ENCODE measurements at places on chromosomes 1 and 21.

GRCh38 chr1:12469493-12469892, 148.5 kb downstream of the DHRS3 start:
- DNase-seq, result no peak

DNA sequence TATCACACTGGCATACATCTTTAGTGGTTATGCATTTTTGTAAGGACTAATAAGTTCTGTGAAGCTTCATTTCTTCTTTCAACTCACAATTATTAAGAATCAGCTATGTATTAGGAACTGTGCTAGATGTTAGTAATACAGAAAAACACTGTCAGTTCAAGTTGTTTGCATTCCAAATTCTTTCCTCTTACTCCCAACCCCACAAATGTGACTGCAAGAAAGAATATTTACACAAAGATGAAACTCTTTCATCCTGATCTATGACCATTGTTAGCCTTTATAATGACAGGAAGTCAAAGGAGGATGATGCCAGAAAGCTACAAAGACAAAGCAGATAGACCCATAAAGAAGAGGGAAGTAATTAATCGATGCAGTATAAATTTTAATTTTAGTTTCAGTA, 21.0 kb upstream of the GADD45A start:
- DNase-seq, result no peak

DNA sequence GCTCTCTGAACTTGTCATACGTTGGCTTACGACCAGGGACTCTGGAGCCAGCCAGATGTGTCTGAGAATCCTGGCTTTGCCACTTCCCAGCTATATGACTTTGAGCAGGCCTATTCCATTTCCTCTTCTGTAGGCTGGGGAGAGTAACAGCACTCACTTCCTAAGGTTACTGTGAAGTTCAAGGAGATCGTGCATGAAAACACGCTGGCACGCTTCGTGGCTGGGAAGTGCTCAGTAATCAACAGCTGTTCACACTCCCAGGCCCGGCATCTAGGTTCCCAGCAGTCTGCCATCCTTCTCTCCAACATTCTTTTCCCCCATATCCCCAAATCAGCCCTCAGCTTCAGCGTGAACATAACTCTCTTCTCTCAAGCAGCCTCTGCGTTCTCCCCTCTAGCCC, 2.0 kb downstream of the ASCL5 start:
- no peak for DNase-seq

DNA sequence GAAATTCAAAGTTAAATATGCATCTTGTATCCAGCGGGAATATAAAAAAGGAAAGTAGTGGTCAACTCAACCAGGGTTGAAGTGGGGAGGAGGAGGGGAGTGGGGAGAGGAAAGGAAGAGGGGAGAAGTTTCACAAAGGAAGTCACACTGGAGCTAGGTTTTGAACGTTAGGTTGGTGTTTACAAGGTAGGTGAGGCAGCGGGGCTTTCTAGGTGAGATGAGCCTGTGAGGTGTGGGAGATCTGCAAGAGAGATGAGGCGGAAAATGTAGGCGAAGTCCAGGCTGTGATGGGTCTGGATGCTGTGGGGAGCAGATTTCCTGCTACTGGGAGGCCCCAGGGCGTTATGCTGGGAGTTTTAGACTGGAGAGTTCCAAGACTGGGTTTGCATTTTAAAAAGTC, 36.1 kb upstream of the IL20 start:
- no peak for DNase-seq

- DNase-seq, result no peak
These were observed 21.7 kb downstream of the UBE2T start for GRCh38 chr1:202320081-202320405.

DNA sequence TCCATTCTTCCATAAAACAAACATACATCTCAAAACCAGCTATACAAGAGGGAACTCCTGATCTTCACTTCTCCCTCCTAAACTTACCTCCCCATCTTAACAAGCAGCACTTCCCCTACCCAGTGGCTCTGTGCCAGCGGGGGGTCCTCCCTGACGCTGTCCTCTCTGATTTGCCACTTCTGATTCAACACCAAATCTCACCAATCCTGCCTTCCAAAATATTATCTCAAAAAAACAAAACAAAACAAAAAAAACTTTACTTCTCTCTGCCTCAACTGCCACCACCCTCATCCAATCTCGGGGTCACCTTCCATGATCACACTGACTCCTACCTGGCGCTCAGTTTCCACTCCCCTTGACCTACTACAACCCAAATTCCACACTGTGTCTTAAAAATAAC, 72.8 kb downstream of the SLC45A1 start:
- DNase-seq, result no peak

GRCh38 chr1:41184446-41184845, 57.7 kb downstream of the SCMH1 start:
- no peak for DNase-seq

GRCh38 chr1:150552128-150552910, 3.1 kb downstream of the ADAMTSL4 start:
- no peak for DNase-seq

DNA sequence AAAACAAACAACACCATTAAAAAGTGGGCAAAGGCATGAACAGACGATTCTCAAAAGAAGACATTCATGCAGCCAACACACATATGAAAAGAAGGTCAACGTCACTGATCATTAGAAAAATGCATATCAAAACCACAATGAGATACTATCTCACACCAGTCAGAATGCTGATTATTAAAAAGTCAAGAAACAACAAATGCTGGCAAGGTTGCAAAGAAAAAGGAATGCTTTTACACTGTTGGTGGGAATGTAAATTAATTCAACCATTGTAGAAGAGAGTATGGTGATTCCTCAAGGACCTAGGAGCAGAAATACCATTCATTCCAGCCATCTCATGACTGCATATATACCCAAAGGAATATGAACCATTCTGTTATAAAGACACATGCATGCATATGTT, 419.6 kb downstream of the NEGR1 start:
- DNase-seq, result no peak

DNA sequence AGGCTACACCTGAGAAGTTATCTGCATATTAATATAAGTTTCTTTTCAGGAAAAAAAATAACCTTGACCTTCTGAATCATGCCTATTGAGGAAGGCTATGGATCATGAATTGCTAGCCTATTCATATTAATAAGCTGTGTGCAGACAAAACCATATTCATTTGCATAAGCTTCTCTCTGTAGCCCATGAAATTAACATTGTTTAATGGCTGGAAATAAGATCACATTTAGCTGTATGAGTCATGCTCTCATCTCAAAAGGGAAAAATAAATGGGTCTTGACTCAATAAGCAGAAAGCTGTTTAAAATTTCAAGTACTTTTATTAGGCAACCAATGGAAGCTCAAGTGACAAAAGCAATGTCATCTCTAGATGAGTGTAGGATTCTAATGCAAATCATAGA, 330.0 kb upstream of the DEPDC1 start:
- no peak for DNase-seq

- no peak for DNase-seq
These were observed 84.7 kb downstream of the SLC35F3 start for GRCh38 chr1:233988963-233989696.

- DNase-seq, result no peak
These were observed 420.8 kb downstream of the NPHP4 start for GRCh38 chr1:5571438-5571837.

GRCh38 chr21:35543746-35544145, 494.6 kb upstream of the RUNX1 start:
- no peak for DNase-seq

DNA sequence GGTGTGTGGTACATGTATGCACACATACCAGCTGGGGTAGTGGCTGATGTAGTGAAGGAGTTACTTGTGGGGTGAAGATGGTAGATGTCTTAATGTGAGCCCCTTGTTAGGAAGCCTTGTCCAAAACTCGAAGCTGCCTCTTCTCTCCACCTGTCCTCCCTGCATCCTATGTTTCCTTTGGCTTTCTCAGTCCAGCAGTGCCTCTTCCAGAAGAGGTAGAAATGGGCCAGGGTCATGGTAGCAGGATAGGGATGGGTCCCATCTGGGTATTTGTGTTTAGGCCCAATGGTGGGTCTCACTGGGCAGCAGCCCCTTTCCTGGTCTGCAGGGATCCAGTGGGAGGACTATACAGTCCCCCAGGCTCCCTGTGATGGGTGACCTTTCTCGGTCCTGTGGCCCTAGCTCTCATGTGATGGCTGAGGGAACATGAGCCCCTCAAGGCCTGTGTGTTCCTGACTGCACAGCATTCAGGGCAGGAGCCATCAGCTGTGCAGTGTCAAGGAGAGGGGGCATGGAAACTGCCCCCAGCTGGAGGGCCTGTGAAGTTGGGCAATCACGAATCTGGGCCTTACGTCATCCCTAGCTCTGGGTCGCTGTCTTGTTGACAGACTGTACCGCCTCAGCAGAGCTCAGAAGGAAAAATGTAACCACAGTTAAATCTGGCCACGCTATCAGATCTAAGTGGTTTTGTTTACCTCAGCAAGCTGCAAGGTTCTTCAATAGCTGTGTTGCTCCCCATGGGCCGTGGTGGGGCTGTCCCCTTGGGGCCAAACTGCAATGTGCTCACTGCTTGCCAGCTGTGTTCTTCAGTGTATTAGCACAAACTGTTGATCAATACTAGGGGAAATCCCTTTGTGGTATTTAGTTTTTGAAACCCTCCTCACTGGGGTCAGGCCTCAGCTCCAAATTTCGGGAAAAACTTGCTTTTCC, 82.7 kb downstream of the NOS1AP start:
- DNase-seq, result no peak

DNA sequence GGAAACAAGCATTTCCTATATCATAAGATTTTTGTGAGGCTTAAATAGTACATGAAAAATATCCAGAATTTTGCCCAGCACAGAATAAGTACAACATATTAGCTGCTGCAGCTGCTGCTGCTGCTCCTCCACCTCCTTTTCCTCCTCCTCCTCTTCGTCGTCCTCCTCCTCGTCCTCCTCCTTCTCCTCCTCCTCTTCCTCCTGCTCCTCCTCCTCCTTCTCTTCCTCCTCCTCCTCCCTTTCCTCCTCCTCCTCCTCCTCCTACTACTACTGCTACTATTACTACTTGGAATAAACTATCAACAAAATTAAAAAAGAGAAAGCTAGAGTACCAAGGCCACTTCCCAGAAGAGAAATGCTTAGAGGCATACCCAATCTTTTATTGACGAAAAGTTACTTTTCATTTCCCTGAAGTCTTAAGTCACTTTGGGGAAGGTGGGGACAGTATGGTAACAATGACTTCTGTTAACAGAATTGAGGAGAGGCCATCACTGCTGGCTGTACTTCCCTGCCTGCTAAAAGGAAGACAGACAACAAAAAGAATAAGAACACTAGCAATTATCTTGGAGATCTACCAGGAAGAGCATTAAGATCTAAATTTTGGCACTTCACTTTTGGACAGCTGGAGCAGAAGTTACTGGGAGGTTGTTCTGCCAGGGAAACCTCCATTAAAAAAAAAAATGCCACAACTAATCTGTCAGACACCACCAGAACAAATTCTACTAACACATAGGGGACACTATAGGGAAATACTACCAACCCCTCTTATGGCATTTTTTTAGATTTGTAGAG, 7.1 kb downstream of the DENND1B start:
- DNase-seq, result no peak

- no peak for DNase-seq
These were observed 21.5 kb downstream of the IER5 start for GRCh38 chr1:181110013-181110412.

- no peak for DNase-seq
These were observed 22.7 kb downstream of the NAV1 start for GRCh38 chr1:201561601-201562000.

DNA sequence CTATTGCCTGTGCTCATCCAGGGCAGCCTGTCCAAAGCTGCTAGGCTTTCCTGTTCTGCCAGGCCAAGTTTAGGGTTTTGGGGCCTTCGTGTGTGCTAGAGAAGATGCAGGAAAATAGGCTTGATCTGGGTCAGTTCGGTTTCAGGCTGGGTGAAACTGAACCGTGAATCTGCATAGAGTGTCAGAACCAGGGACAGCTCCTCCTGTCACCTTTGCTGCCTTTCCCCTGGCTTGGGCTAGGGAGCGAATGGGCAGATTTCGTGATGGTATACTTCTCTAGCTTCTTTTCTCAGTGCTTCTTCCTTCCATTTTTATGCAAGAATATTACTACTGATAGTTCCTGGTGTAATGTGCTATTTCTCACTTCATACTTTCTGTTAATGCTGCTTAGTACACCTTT, 6.0 kb upstream of the AGO1 start:
- no peak for DNase-seq

DNA sequence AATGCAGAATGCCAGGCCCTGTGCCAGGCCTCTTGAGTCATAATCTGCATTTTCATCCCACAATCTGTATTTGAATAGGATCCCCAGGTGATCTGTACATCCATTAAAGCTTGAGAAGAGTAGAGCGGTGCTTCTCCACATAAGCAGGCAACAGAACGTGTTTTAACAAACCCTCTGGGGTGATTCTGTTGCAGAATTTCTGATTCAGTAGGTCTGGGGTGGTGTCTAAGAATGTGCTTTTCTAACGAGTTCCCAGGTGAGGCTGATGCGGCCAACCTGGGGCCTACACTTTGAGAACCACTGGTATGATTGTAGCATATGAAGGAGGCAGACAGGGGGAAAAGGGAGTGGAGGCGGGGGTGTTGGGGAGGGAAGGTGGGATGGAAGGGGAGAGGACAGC, 78.4 kb upstream of the POU3F1 start:
- no peak for DNase-seq

- no peak for DNase-seq
These were observed 224.0 kb downstream of the FGGY start for GRCh38 chr1:59520827-59521418.

- DNase-seq, result no peak
These were observed 170.4 kb upstream of the ZC3H12A start for GRCh38 chr1:37303884-37304574.

GRCh38 chr1:150386592-150386991, 22.6 kb downstream of the RPRD2 start:
- DNase-seq, result no peak

- DNase-seq, result no peak
These were observed 36.5 kb upstream of the PDE9A start for GRCh38 chr21:42616941-42617340.

DNA sequence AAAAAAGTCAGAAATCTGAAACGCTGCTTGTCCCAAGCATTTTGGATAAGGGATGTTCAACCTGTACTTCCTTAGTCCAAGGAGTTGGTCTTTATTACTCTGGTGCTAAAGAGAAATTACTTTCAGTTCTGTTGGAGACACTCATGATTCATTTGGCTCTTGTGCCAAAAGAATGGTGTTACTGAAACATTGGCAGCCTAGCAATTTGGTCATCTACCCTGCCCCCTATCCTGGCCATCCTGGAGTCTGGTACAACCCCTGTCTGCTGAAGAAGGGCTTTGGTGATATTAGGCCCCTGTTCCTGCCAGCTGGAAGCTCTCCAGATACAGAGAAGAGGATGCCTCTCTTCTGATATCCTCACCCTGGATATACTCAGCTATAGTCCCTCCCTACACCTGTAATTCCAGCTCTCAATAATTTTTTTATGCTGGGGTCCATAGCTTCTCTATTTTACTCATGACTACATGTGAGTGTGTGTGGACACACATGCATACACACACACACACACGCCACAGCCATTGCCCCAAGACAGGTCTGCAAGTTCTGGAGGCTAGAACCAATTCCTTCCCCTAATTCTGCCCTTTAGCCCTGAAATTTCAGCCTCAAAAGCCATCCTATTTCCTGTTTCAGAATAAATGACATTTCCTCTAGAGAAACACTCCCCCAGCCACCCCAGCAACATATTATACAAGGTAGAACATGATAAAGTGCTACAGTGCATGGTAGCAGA, 40.0 kb downstream of the LHX8 start:
- DNase-seq, result no peak
